ENCODE measurements at places on chromosomes 11 and 22. TPM values are rescaled to one million over a fixed set of nuclear protein-coding genes. Genes with fewer than 3 reads are reported as not detected.

The SLCO2B1 gene
- total RNA-seq = 0.77 TPM

The KCNK4 gene
- 1.1 TPM for total RNA-seq

The SLC29A2 gene
- 28.3 TPM for total RNA-seq

The TRIM6 gene
- 53.8 TPM for total RNA-seq

The WBP2NL gene
- 0.44 TPM for total RNA-seq

The CACNA1I gene
- total RNA-seq = 0.23 TPM

The SMTNL1 gene
- not detected for total RNA-seq

The MYO7A gene
- total RNA-seq = 1.3 TPM

The HBG2 gene
- total RNA-seq = 6.5 TPM

The HOATZ gene
- not detected for total RNA-seq
